ENCODE measurements at places on chromosomes 2 and 18.

- no peak for DNase-seq
These were observed 27.4 kb upstream of the MTIF2 start for GRCh38 chr2:55296393-55296792.

DNA sequence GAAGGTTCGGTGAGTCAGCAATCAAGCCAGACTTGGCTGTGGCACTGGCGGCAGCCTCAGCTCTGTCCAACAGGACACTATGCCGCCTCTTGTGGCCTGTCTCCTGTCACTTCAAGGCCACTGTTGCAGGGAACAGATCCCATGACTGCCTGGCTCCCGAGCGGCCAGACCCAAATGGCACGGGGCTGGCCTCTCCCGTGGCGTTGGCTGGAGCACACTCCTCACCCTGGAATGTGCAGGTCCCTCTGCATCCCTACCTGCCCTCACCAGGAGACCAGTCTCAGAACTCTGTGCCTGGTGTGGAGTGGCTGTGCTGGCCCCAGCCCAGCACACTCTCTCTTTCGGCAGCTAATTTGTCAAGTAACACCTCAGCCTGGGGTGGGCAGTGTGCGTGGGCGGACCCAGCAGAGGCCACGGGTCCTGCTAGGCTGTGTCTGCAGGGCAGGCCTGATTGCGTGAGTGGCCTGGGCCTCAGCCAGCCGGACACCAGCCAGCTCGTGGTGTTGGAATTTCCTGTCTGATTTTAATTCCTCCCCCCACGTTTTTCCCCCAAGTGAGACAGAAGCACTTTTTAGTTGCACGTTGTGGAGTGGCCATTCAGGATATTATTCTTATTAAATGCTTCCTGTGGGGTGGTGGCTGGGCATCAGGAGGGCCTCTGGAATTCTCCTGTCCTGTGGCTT lies 179.3 kb downstream of the GLI2 start:
- no peak for DNase-seq

DNA sequence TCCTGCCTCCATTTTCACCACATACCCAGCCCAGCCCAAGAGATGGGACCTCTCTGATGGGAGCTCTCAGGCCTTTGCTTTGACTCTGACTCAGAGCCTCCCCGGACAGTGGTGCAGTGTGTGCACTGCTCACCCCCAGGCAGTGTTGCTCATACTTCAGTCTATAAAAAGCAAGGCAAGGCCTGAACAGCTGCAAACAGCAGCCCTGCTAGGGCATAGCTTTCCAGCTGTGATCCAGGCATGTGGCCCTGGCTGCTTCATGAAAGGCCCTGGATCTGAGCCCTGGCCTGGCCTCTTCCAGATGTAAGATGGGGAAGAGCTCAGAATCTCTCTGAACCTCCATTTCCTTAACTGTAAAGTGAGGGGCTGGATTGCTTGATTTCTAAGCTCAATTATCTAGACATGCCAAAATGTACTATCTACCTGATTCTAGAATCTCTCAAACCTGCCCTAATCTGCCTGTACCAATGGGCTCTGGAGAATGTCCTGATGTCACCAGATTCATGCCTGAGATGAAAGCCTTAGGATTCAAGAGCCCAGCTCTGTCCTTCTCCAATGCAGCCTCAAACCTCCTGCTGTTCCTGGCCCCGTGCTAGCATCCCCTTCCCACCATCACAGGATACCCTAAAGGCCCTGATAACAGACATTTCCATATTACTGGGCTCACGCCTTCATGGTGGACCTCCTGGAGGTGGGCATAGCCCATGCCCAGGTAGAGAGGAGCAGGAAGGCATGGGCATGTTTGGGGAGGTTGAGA lies 206.9 kb downstream of the ARL4C start:
- DNase-seq, result no peak

- DNase-seq, result no peak
These were observed 130.2 kb downstream of the NCKAP5 start for GRCh38 chr2:133438026-133438425.

DNA sequence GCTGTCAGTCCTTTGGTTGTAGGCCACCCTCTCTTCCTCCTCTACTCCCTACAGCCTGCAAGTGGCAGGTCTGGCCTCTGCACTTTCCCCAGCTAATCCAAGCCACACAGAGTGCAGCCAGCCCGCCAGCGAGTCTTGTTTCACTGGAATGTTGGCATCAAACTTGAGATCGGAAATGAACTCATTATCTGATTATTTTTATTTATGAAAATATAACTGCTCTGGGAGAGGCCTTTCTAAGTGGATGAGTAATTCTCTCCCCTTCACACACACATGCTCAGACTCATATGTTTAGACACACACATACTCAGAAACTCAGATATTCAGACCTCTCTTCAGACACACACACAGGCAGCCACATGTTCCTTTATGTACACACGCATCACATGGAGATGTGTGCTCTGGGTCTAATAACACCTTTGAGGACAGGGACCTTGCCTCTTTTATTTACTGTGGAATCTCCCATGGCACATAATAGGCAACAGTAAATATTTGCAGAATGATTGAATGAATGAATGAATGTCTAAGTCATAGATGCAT lies 151.3 kb downstream of the ZFP36L2 start:
- no peak for DNase-seq

- DNase-seq, result no peak
These were observed 194.8 kb downstream of the TPGS2 start for GRCh38 chr18:36633961-36634412.

DNA sequence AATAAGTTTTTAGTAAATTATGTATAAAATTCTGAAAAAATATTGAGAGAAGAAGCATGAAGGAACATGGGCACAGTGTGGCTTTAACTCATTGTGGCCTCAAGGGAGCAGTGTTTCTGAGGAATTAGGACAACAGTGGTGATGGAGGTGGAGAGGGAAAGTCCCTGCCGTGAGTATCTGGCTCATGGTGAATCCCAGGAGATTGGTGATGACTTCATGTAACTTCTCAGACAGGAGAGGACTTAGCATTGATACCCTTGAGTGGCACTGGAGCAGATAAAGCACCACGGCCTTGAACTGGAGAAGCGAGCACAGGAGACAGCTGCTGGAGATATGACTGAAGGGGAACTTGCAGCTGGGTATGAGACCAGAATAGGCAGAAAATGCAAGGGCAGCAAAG lies 35.0 kb upstream of the LRP1B start:
- DNase-seq, result no peak

DNA sequence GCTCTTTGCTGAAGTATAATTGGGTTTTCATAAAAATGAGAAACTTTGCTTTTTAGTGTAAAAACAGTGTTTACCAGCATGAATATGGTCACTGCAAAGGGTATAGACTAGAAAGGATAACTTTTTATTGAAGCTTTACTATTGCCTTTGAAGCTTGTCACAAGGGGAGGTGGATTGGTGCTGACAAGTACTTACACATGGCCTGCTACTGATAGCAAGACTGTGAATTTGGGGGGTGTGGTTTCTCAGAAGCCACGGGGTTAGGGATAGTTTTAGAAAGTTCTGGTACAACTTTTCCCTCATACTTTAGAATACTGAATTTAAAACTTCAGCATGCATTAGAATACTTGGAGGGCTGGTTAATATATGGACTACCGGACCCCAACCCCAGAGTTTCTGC lies 294.1 kb downstream of the SOCS6 start:
- DNase-seq, result no peak

GRCh38 chr2:234178330-234179030 lies 128.0 kb downstream of the SPP2 start:
- no peak for DNase-seq

DNA sequence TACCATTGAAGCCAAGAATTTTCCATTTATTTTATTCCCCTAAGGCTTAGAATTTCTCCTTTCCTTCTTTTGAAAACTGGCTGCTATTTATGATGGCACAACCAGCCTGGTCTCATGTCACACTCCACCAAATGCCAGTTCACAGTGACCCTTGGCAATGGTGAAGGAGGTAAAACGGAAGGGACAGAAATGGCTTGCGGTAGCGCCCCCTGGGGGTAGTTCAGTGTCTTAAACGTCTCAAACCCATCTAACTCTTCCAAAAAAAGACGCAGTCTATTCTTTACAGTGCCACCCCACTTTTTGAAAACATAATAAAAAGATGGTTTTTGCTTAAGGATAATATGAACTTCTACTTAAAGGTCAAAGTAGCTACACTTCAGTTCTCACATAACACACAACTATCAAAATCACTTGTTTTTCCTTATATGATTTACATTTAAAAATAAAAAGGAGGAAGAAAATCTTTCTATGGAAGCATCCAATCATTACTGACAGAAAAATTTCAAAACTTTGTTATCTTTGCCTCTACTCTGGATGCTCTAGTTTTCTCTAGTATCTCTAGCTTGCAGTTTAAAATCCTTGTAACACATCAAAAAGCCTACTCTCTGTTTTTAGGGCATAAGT lies 28.0 kb downstream of the PNO1 start:
- peak; percentile 63 for DNase-seq

DNA sequence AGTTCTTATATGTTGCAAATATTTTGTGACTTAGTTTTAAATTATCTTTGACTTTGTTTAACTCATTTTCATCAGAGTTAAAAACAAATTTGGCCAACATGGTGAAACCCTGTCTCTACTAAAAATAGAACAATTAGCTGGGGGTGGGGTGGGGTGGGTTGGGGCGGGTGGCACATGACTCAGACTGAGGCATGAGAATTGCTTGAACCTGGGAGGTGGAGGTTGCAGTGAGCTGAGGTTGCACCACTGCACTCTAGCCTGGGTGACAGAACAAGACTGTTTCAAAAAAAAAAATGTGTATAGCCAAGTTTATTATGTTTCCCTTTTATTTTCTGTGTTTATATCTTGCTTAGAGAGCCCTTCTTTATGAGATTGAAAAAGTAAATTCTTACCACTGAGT lies 14.2 kb upstream of the LIPG start:
- DNase-seq, result no peak

DNA sequence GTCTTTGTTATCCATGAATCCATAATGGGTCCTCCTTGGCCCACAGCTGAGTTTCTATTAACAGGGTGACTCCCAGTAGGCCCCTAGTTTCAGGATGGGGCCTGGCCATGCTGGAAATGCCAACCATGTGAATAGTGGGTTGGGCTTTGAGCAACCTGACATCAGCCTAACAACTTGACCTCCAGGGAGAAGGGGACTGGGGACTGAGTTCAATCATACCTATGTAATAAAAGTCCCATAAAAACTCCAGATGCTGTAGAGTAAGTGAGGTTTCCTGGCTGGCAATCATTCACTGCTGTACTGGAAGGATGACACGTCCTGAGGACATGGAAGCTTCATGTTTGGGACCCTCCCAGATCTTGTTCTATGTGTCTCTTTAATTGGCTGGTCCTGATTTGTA lies 7.9 kb downstream of the REV1 start:
- DNase-seq, result no peak

DNA sequence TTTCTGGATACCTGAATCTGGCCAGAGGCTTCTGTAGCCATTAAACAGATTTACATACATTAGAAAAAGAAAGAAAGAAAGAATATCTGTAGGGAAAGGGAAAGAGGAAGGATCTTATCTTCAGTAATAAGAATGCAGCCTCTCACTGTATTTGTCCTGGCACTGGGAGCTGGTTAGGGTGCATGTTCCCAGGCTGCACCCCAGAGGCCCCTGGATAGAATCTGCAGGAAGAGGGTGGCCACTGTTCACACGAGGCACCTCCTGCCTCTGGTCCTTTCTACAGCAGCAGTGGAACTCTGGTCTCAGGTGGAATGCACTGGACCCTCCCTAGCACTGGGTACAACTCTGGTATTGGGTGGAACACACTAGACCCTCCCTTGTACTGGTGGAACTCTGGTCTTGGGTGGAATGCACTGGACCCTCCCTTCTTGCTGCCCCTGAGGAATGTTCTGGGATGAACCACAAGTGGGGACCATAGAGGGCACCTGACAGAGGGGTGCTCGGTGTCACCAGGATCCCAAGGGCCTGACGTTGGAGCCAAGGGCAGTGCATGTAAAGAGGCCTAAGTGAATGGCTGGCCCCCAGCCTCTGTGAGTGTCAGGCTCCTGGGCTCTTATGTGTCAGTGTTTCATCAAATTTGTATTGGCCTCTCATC lies 27.4 kb upstream of the PXDN start:
- DNase-seq, result no peak

- DNase-seq, result no peak
These were observed 1075.3 kb downstream of the LRP1B start for GRCh38 chr2:141055531-141055930.

DNA sequence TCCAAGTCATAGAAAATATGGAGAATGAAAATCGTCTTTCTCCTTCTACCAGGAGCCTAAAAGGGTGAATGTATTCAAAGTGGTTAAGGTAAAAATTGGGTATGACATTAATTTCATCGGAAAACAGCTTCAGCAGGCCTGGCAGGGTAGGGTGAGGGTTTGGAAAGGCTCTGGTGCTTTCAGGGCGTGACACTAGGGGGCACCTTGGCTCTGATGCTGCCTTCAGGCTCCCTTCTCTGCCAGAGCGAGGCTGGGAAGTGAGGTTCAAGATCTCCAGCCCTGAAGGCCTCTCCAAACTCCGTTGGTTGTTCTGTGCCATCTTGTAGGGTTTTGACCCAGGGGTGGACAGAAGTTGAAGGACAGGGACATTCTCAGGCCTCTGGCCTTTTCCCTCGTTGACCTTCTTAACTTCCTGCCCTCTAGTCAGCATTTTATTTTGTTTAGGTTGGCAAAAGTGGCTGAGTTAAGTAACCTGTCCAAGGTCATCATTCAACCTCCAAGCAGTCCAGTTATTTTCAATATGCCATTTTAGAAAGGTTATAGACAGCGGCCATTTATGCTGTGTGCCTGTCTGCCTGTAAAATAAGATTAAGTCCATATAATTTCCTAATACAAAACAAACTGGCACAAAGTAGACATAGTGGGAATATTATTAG lies 40.3 kb downstream of the EML6 start:
- DNase-seq, result peak; percentile 11

GRCh38 chr2:146260551-146260950 lies 1584.3 kb upstream of the ACVR2A start:
- no peak for DNase-seq

GRCh38 chr2:205835251-205835791 lies 153.0 kb downstream of the NRP2 start:
- no peak for DNase-seq

GRCh38 chr2:134142903-134143302 lies 111.0 kb upstream of the MGAT5 start:
- no peak for DNase-seq

DNA sequence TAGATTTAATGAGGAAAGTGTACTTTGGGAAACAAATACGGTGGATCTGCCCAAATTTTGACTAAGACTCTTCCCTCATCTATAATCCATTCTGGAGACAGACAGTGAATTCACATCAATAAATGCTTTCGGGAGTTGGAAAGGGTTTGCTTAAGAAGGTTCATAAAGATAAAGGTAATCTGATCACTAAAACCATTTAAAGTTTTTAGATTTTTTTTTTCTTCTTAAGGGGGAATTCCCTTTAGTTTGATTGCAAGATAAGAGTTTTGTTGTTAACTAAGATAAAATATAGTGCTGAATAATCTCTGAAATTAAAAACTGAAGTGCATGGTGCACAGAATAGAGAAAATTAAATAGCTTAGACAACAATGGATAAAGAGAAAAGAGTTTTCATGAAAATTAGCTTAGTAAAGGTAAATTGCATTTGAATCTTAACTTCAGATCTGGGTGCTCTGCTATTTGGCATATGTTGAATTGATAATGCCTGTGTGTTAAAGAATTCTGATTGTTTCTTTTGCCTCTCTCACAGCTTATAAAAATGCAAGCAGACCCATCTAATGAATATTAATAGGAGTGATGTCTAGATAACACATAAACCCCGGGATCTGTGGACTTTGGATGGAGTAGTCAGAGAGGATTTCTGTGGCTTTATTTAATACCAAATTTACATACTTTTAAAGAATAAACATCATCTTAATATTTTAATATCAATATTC lies 100.8 kb downstream of the MEIS1 start:
- no peak for DNase-seq

GRCh38 chr2:123808243-123808642 lies 216.8 kb upstream of the CNTNAP5 start:
- DNase-seq, result no peak
